Vagina (tissue), 2 donors: ENCODE measurements at places on chromosomes 1 and 21. TPM values are rescaled to one million over a fixed set of nuclear protein-coding genes. Genes with fewer than 3 reads are reported as not detected.

GRCh38 chr1:74197255-74197654 is 721 bp downstream of the LRRIQ3 start:
- no peak for DNase-seq

- DNase-seq: no peak
Observed at GRCh38 chr1:31318146-31318545, 21.3 kb downstream of the ZCCHC17 start.

MMEL1 gene
- total RNA-seq: 4.4 TPM

OLIG2 gene
- not detected for total RNA-seq

- no peak for DNase-seq
Observed at GRCh38 chr1:116521186-116521585, 49.6 kb downstream of the CD58 start.

DNA sequence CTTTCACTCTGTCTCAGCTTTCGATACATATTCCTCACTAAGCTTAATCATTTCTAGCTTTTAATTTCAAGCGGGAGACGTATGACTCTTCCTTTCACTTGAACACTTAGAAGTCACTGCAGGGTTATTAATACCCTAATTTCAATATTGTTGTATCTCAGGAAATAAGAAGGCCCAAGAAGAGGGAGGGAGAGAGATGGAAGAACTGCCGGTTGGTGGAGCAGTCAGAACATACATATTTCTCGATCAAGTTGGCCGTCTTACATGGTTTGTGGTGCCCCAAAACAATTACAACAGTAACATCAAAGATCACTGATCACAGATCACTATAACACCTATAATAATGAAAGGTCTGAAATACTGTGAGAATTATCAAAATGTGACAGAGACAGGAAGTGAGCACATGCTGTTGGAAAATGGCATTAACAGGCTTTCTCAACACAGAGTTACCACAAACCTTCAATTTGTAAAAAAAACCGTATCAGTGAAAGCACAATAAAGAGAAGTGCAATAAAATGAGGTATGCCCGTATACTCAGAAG is 145.4 kb upstream of the HP1BP3 start:
- no peak for DNase-seq

CACNA1S gene
- not detected for total RNA-seq

- no peak for DNase-seq
Observed at GRCh38 chr1:197515421-197515820, 247.4 kb downstream of the CRB1 start.

PPM1J gene
- 7.9 TPM for total RNA-seq
